A549 treated with dexamethasone at 1 μM for 4 hours (cell line): ENCODE measurements at places on chromosomes 7 and 10. TPM values are rescaled to one million over a fixed set of nuclear protein-coding genes. Genes with fewer than 3 reads are reported as not detected.

Gene FAM13C
- 0.07 to 0.32 TPM (median 0.14 TPM) in 4 of 5 replicates, not detected in the other for total RNA-seq

Gene AMZ1
- total RNA-seq, result 0.02 to 0.12 TPM (median 0.08 TPM) in 5 replicates

Gene SPDYE18
- total RNA-seq, result 0.11 to 0.24 TPM (median 0.14 TPM) in 5 replicates

Gene TLX1
- 0.04 TPM in 1 of 5 replicates, not detected in the others for total RNA-seq
